ENCODE measurements at places on chromosomes 12 and 14.

GRCh38 chr12:120830052-120830940, 73.9 kb downstream of the SPPL3 start:
- no peak for DNase-seq

GRCh38 chr12:47551426-47551851, 154.4 kb downstream of the RPAP3 start:
- DNase-seq: no peak

DNA sequence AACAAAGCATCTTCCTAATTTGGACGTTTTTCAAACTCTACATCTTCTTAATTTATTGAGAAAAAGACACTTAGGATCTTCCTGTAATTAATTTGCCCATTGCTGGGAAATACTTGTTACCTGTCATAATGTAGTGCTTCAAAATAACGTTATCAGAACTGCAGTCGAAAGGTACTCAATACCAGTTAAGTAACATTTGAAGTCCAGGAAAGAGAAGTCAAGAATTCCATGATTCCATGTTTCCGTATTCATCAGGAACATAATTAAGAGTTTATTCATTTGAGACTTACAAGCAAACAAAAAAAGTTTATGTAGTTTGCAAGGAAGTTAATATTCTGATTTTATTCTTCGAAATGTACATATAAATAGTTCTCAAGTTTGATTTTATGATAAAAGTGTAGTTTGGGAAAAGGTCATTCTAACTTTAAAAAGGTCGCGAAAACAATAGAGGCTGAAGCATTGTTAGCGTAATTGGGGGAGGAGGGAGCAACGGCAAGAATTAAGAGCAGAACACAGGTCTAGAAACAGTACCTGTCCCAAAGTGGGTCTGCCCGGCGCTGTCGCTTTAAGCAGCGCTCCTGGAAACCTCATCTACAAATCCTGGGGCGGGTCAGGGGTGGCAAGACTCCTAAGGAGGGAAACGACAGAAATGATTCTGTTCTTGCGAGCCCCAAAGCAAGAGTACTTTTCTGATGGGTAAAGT, 1.2 kb upstream of the KCNMB4 start:
- no peak for DNase-seq

DNA sequence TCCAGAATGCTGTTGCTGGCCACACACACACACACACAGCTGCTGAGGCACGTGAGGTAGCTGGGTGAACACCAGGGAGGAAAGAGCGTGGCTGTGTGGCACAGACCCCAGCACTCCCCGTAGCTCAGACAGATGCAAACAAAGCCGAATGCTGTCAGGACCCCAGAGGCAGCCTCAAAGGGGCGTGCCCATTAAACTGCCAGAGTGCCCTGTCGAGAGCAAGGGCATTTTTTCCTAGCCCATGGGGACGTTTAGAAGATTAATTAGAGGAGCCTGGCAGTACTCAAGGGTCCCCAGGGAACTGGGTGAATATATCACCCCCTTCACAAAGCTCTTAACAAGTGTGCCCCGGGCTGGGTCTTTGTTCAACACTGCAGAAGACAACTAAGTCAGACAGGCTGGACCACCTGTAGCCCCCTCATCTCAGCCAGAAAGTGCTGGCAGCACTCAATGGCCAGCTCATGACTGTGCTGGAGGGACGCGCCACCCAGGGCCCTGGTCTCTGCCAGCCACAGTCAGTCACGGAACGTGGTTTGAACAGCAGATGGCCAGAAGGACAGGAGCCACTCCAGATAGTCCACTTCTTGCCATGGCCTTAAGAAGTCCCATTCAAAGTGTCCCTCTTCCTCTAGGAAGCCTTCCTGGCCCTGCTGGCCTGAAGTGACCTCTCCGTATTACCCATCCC, 37.5 kb downstream of the TTC7B start:
- no peak for DNase-seq

GRCh38 chr12:31618228-31619025, 27.5 kb upstream of the DENND5B start:
- no peak for DNase-seq

- no peak for DNase-seq
Measured at GRCh38 chr12:52402873-52403540, 3.1 kb downstream of the KRT82 start.

DNA sequence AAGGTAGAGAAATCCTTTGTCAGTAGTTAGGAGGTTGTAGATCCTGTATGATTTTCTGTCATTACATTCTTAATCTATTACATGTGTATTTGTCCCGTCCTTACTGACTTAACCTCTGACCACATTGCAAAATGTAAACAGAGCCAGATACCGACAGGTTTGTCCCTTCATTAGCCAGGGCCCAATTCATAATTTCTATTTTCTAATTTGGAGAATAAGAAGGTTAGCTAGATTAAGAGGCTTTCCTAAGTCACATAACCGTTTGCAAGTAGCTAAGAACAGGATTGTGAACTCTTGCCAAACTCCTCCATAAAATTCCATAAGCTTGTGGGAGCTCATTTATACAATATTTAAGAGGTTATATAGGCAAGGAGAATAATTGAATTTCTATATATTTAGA, 352.6 kb downstream of the RAD51B start:
- no peak for DNase-seq

DNA sequence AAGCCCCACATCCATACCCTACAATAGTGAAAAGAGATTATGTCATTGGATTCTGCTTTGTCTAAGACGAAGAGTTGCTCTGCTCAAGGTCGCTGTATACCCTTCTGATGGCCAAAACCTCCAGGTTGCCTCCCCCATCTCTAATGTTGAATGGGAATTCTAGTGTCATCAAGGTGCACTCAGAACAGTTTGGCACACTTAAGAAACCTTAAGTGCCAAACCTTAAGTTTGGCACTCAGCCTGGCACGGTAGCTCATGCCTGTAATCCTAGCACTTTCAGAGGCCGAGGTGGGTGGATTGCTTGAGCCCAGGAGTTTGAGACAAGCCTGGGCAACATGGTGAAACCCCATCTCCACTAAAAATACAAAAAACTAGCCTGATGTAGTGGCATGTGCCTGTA, 1245.6 kb upstream of the SEL1L start:
- DNase-seq: no peak

DNA sequence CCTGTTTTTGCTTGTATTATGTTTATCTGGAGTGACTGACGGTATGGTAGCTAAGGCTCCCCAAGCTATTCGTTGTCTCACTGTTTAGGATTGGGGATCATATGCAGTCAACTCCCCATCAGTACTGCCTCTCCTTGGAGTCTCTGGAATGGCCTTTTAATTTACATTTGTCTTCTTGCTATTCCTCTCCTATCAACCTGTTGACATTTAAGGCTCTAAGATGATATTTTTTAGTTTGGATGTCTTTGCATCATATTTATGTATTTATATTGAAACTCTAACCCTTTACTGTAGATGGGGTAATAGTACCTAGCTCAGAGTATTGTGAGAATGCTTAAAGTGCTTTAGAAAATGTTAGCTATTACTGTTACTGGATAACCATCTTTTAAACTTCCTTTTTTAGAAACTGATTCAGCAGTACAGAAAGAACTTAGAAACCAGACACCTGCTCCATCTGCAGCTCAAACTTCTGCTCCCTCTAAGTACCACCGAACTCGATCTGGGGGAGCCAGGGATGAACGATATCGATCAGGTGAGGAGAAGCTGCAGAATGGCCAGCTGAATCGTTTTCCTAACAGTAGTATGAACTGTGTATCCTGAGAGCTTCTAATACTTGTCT, 123.5 kb upstream of the ATF1 start:
- DNase-seq: no peak

DNA sequence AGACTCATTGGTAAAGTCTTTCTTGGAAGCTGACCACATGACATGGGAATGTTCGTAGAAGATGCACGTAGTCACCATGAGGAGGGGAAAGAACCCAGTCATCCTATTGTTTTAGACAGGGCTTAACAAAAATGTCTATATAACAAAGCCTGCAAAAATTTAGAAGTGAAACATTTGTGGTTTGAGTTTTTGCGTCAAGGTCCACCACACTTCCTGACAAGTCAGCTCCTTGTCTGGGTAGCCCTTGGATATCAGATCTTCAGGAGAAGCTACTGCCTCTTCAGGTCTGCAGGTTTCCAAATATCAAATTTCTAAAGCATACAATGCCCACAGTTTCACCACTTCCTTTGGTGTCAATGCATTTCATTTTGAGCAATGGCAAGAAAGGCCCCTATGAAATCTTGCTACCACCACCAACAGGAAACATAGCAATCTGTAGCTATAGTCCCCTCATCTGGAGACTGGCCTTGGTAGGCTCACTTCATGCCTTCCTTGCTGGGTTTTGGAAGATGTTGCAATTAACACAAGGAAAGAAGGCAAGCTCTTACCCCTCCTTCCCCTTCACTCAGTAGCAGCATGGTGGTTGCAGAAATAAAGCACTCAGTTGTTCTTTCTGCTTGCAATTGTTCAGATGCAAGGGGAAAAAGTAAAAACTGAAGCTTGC, 235.2 kb downstream of the PCNX1 start:
- no peak for DNase-seq

GRCh38 chr14:71122866-71123565, 215.8 kb downstream of the PCNX1 start:
- no peak for DNase-seq

- no peak for DNase-seq
Measured at GRCh38 chr12:57227315-57228115, 2.0 kb upstream of the SHMT2 start.

- DNase-seq: peak; percentile 5
Measured at GRCh38 chr12:121776190-121777098, 17.0 kb downstream of the RHOF start.

DNA sequence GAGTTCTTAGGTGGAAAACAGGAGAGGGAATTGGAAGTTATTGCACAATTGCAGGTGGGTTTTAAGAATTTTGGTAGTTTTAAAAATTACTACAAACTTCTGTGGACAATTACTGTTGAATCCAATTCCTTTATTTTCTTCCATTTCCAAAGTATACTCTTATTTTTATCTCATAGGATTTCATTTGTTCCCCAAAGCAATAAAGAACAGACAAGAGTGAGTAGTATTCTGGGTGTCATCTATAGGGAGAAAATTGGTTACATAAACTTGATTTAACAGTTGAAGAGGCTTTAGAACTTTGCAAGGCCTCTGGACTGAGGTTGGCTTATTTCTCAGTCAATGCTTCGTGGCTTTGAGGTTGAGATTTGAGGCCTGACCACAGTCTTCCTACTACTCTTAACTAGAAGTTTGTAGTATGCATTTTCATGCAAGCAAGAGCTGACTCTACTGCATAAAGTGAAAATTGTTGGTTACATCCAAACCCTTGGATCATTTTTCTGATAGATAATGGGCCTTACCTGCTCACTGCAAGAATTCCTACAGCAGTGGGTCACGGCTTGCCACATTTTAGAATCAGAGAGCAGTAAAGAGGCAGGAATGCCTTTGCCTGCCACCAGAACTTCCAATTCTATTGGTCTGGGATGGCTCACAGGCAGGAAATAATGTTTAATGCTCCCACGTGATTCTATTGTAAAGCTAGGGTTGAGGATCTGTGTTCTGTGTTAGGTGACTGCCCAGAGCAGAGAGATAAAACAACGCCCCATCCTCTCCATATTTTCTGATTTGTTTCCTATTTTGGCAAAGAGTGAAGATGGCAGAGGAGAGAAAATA, 270.5 kb downstream of the TTC6 start:
- no peak for DNase-seq

DNA sequence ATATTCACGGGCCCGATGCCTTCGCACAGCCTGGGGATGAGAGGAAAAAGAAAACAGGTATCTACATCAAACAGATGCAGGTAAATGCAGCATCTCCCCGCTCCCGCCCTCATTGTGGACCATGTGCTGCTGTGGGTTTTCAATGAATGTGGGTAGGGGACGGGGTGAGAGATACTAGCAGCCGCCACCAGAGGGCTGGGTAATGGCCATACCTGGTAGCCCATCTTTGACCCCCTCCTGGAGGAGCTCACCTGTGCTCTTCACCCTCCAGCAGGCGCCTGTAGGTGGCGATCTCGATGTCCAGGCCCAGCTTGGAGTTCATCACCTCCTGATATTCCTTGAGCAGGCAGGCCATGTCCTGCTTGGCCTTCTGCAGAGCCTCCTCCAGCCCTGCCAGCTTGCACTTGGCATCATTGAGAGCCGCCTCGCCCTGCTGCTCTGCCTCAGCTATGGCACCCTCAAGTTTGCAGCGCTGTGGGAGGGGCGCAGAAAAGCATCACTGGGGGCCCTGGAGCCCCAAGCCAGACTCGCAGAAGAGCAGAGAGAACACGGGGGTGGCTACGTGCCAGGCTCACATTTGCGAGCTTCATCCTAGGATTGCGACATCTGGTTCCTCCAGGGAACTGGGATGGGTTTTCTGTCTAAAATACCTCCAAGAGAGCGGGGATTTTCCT, 10.2 kb downstream of the KRT82 start:
- DNase-seq: peak; percentile 43

GRCh38 chr12:38373784-38374183, 57.2 kb downstream of the ALG10B start:
- no peak for DNase-seq

GRCh38 chr12:58414398-58414871, 473.1 kb downstream of the ATP23 start:
- DNase-seq: no peak

DNA sequence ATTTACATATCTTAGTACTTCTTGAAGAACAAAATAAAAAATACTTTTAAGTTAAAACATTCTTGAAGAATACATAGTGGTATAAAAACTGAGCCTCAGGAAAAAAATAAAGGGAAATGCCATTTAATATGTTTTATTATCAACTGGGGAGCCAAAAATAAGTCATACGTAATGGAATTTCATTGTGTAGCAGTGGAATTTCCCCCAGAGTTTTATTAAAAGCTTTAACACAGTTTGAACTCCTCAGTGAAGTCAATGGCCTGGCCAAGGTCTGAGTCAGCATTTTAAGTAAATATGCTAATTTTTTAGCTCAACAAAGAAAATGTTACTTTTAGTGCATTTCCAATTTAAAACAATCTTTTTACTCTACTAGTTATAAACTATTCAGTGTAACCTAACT, 350.1 kb upstream of the ATP2B1 start:
- no peak for DNase-seq

- DNase-seq: no peak
Measured at GRCh38 chr12:109612975-109613502, 39.4 kb downstream of the MVK start.

GRCh38 chr14:31950764-31951637, 126.1 kb upstream of the ARHGAP5 start:
- DNase-seq: no peak

DNA sequence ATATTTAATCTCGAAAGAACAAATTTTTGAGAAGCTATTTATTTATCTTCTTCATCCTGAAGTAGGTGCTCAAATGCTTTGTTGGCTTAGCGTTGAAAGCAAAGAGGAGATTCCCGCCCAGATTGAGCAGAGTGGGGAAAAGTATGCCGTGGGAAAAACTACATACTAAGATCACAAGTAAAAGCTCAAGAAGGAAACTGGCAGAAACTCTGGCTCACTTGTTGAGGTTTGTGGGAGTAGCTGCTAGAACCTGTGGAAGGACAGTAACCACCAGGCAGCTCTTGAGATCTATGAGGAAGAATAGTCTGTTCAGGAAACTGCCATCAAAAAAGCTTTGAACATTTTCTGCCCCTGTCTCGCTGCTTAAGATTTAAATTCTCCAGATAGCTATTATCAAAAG, 3.9 kb downstream of the MYRFL start:
- DNase-seq: no peak

GRCh38 chr12:16586350-16587109, 19.4 kb downstream of the LMO3 start:
- no peak for DNase-seq

All from NCI-H526 treated with DMSO at 0.1 percent for 48 hours (cell line).